ENCODE measurements at places on chromosomes 7 and 10.

DNA sequence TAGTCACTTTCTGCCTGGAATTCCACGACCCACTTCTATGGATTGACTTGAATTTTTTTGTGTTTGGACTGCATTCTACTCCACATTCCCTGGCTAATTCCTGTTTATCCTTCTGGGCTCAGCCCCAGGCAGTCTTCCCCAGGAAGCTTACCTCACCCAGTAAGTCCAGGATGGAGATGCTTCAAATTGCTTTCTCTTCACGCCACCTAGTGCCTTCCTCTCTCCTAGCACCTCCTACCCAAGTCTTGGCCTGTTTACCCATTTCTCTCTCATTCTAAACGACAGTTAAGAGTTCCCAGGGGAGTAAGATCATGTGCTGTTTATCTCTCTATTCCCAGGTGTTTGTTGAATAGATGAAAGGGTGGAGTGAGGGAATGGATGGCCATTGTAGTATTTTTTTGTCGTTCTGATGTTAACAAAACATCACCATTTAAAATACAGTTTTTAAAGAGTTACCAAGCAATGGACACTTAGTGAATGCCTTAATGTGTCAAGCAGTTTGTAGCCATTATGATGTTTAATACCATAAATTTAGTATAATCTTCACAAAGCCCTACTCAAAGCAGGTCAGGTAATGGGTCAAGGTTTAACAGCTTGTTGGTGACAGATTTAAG, 45.5 kb upstream of the TARP start:
- no peak for DNase-seq

DNA sequence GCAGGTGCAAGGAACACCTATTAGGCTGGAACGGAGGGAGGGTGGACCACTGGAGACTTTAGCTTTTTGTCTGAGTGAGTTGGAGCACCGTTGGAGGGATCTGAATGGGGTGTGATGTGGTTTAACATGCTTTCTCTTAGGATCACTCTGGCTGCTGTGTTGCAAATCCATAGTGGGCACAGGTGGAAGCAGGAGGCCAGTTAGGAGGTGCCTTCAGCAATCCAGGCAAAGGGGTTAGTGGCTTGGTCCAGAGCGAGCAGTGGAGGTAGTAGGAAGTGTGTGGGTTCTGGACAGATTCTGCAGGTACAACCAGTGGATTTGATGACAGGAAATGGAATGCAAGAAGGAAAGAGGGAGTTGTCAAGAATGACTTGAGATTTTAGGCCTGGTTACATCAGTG, 95.0 kb downstream of the MMRN2 start:
- no peak for DNase-seq

DNA sequence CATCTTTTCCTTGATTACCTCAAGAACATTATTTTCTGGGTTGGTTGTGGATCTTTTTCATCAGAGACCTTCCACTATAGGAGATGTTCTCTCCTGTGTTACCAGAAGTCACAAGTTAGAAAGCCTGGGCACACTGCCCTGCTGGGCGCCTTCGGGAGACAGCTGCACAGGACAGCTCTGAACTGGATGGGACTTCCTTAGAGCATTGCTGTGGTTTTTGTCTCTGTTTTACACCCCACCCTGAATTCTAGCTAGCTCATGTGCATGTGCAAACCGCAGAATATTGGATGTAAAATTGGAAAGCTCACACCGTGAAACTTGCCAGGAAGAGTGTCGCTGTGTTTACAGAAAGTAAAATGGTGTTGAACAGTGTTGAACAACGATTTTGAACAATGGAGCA, 54.4 kb upstream of the SEC61G start:
- no peak for DNase-seq

GRCh38 chr10:12829831-12830390, 171.6 kb downstream of the CCDC3 start:
- no peak for DNase-seq

DNA sequence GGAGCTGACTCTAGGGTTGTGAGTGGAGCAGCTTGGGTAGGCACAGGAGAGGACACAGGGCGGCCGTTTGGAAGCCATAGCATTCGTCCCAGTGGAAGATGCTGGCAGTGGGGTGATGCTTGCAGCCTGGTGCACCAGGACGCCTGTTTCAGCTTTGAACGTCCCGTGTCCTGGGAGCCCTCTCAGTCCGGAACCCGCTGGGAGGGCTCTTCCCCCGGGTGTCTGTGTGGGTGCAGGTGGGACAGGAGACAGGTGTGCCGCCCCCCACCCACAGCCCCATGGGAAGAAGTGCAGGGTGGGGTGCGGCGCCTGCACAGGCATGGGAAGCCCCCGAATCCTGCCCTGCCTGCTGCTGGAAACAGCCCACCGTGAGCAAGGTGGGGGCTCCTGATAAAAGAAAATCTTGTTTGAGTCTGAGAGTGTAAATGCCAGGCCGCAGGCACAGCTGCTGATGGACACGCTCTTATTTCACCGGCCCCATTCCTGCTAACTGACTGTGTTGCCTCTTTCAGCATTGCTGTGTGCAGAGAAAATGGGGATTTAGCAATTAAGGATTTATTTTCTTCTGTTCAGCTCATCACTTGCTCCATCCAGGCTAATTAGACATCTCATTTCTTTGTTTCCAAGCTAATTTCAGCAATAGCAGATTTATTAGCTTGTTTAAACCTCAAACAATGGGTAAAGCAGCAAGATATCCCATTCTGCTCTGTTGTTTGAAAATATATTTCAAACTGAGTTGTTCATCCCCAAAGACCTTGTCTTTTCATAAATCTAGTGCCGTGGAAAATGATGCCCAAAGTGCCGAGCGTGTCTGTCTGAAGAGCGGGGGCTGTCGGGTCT, 54.9 kb upstream of the DPYSL4 start:
- DNase-seq = no peak

DNA sequence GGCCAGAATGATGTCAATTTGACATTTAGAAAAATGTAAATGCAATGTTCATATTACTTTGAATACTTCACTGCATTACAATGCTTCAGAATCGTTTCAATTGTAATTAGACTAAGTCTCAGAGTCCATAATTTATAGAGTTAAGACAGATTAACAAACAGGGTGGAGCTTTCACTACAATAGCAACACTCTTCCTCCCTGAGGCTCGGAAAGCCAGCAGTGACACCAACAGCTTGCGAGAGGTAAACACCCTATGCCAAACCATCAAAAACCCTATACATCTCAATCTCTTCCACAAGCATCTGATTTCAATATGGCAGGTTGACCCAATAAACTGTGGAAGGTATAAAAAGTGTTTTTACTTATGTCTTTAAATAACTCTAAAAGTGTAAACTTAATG, 72.2 kb downstream of the DOCK4 start:
- DNase-seq = no peak

- DNase-seq = no peak
These were observed 533.5 kb upstream of the COBL start for GRCh38 chr7:51850126-51850525.

DNA sequence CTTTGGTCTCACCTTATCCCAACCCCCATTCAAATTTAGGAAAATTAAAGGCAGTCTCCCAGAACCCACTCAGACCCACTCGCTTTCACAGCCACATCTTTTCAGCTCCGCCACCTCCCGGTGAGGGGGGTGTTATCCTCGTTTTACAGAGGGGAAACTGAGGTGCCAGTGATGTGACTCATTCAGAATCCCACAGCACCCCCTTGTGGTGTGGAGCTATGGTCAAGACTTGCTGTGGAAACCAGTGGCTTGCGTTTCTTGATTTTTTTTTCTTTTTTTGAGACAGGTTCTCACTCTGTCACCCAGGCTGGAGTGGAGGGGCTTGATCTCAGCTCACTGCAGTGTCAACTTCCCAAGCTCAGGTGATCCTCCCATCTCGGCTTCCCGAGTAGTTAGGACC, 27.6 kb downstream of the SLC35G1 start:
- DNase-seq = no peak

GRCh38 chr7:124074007-124074406, 41.1 kb upstream of the TMEM229A start:
- no peak for DNase-seq

- no peak for DNase-seq
These were observed 17.6 kb upstream of the MCM10 start for GRCh38 chr10:13143766-13144165.

DNA sequence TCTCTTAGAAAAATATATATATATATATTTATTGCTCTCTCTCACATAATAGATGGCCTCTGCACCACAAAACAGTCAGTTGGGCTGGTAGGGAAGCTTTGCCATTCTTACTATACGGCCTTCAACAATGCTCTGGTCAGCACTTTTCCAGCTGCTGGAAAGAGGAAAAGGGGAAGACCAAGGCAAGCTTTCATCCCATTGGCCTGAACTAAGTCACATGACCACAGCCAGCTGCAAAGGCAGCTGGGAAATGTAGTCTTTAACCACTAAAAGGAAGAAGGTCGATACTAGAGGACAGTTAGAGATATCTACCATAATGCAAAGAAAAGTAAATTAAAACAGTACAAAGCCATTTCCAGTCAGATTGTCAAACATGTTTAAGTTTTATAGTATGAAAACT, 58.4 kb upstream of the MACROH2A2 start:
- no peak for DNase-seq
